ENCODE measurements at places on chromosomes 3 and 15.
A peak's percentile ranks its signal among the peaks of the same experiment; 100 is the strongest.

DNA sequence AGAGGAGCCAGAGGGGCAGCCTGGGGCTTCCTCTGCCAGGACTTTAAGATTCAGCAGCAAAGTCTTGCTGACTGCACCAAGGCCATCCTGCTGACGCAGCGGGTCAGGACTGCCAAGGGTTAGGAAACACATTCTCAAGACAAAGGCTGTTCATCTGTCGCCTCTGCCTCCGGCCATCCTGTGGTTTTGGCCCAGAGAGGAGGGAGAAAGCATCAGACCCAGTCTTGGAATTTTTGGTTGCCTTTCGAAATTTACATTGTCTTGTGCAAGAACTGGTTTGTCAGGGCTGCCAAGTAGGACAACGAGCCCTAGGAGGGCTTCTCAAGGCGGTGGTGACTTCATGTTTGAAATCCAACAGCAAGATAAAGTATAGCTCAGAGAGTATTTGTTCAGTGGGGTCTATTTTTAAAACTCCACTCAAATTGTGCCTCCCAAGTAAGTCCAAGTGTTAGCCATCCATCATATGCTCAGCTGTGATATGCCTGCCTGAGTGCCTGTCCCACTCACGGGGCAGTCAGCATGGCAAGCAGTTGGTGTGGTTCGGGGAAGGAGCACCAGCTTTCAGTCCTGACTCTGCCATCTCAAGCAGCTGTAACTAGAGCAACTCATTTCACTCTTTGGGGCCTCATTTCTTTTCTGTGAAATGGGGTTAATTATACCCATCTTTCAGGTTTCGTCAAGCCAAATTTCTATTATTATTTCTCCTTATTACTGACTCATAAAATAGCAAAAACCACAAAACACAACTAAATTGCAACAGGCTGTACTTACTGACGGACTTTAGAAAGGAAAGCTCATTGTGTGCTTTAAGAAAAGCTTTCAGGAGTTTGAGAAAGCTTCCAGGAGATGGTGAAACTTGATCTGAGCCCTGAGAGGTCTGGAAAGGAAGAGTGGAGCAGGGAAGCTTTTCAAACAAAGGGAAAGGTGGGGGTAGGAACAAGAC lies 42.4 kb upstream of the RHO start:
- no peak for DNase-seq

GRCh38 chr15:95304151-95304946 lies 1026.2 kb upstream of the NR2F2 start:
- peak; percentile 83 for DNase-seq

- DNase-seq = no peak
Measured at GRCh38 chr3:15220661-15221060, 14.6 kb downstream of the CAPN7 start.

DNA sequence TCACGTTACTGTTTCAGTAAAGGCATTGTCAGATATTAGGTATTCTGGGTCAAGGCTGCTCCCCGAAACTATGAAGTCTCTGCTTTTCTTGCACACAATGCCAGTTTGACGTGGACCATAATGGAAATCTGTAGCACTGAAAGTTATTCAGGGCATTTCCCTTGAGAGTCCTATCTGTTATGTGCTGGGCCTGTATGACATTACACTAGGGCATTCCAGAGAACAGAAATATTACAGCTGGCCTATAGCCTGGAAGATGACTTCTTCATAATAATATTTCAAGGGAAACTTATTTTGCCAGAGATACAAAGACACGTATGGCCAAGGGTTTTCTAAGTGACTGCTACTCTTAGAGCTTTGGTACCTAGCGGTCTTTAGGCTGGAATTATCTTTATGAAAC lies 613.6 kb upstream of the CBLB start:
- no peak for DNase-seq

DNA sequence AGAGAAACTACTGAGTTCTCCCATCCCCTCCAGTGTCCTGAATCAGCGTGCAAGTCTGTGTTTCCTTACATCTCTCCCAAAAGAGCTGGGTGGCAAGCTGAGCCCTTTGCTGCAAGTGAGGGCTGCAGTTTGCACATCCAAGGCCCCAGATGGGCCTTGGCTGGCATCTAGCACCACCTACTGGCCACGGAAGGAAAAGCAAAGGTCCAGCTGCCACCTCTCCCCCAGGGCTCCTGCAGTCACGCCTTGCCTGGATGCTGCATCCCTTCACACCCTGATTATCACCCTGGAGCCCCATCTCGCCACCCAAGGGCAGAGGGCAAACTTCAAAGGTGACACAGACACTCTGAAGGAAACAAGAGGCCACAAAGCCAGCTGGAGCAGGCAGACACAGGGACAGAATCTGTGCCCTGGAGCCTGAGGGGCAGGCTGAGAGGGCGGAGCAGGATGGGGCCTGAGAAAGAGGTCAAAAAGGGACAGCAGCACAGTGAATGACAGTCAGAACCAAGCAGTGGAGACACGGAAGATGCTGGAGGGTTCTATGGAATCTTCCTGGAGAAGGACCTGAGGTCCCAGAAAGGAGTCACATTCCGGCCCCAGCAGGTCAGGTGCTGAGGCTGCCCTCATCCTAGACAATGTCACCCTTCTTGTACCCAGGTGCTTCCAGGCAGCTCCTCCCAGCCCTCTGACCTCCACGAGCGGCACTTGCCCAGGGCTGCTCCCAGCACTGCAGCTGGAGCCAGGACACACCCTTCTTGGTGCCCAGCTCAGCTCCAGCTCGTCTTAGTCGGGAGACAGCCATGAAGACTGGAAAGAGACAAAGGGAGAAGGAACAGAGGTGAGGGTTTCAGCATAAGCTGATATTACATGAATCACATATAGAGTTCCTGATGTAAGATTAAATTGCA lies 18.3 kb upstream of the NTRK3 start:
- no peak for DNase-seq

- no peak for DNase-seq
Measured at GRCh38 chr3:44099566-44100297, 142.0 kb upstream of the TOPAZ1 start.

DNA sequence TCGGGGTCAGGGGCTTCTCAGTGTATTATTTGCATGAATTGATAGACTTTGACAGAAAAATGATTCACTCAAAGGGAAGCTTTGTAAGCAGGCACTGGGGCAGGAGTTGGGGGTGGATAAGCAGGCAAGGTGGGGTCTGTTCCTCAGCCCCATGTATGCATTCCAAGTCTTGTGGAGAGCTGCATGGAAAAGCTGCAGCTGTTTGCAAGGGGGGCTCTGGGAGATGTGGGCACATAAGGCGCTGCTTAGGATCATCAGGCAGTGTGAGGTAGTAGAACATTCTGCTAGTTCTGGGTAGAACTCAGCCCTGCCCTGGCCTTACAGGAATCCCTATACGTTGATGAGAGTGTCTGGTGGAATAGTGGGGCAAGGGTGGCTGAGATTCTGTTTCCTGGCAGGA lies 154.2 kb upstream of the LRIG1 start:
- no peak for DNase-seq

DNA sequence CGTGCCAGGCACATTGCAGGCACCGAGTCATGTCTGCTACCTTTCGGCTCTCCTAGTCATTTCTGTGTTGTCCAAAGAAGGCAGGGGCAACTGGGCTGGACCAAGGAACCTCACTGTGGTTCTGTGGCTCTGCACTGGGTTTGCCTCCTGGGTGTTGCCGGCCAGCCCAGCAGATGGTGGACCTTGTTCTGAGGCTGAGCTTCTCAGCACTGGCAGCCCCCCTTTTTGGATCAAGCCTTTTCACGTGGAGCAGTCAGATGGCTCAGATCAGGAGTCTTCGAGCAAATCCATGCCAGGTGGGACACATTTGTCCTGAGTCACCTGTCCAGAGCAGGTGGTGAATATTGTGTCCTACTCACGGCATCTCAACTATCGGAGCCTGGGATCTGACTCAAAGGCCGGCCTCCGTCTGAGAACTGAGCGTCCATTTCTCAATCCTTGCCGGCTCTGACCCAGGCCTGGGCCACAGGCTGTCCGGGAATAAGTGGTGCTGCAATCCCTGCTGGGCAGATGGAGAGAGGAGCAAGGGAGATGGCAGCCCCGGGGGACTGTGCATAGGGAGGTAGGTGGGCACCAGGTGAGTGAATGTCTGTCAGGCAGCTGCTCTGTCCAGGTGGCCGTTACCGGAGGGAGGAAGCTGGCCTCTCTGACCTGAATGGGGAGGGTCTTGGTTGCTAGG lies at the start of gene IL16:
IL16 (plus strand) TSS at position 304 of the 679 bp plus-strand sequence. CDS start 28,521 bp downstream, outside the sequence.
- DNase-seq = no peak

DNA sequence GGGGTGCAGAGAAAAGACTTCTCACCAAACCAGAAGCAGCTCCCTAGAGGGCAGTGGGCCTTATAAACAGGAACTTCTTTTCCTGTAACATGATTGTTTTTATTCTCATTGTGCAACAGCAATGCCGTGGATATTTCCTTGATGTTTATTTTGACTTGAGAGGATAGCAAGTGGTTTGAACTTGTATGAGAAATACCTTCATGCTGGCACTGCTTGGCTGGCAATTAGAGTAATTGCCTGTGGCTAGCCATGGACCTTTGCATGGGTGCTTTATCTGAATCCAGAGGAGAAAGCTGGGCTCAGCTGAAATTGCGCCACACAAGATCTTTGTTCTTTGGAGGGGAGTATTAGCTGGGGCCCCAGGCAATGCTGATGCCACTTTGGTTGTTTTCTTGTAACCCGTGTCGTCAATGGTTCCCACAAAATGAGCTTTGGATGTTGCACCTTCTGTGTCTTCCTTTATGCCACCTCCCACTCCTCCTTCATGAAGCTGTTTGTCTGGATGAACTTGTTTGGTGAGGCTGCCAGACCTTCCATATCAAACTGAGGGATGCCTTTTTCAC lies 37.9 kb downstream of the CMTM8 start:
- DNase-seq = no peak

GRCh38 chr15:99550077-99550476 lies 15.7 kb upstream of the MEF2A start:
- DNase-seq = no peak

DNA sequence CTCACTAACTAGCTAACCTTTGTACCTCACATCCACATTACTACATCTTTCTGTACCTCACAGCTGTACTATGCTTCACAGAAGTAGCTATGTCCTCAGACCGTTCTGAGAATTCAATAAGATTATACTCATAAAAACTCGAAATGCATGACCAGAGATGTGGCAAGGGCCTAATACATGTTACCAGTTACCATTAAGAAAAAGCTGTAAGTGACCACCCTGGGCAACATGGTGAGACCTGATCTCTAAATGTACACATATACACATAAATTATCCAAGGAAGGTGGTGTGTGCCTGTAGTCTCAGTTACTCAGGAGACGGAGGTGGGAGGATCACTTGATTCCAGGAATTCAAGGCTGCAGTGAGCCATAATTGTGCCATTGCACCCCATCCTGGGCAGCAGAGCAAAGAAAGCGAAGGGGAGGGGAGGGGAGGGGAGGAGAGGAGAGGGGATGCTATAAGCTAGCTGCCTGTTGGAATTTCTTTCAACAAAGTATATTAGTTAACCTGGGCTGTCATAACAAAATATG lies 482.6 kb upstream of the ZNF717 start:
- DNase-seq = peak; percentile 35

DNA sequence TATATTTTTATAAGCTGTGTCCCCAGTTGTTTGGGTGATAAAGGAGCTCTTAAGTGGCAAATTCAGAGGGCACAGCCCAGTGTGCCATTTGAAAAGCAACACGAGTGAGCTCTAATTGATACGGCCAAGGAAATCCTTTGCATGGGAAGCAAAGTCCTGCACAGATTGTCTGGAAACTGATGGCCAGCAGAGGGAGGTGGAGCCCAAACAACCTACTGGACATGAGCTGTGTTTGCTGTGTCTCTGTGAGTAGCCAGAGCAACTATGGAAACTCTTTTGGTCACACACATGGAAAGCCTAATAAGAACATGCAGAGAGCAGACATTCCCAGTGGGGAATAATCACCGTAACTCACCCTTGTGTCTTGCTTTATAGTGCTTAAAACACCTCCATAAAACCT lies 24.4 kb downstream of the ONECUT1 start:
- DNase-seq = no peak

DNA sequence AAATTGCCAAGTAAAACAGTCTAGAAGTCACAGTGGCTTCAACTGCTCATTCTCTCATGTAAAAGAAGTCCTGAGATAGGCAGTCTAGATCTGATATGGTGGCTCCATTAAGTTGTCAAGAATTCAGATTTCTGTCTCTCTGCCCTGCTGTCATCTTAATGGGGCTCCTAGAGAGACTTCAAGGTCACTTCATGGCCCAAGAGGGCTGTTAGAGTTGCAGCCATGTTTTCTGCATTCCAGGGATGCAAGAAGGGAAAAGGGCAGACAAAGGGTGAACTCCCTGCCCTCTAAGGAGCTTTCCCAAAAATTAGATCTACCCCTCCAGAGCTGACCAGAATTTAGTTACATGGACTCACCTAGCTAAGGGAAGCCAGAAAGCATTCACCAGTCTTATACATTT lies 23.1 kb downstream of the ABHD2 start:
- no peak for DNase-seq

DNA sequence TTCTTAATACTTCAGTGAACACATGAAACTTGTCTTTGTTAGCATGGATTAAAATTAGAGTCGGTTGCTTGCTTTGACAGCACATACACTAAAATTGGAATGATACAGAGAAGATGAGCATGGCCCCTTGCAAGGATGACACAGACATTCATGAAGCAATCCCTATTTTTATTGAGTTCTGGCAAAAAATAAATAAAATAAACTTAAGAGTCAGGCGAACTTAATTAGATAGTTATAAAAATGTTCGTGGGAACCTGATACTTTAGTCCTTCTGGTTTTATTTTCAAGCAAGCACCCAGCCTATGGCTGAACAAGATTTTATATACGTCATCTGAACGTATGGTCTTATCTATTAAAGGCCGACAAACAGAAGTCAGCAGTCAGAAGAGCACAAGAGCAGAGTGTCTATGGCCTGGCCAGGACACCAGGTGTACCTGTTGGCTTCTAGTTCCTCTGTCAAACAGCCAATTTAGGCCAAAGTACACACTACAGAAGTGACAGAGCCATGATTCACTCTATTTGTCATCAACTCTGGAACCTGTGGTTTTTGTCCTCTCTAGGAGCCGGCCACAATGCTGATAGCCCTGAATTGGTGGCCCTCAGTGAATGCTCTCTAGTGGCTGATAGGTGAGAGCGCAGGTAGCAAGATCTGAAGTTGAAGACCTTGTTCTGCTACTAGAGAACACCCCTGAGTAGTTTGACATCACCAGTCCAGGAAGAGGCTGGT lies 64.3 kb downstream of the LEO1 start:
- DNase-seq = no peak

GRCh38 chr3:71149959-71150954 lies 433.3 kb downstream of the FOXP1 start:
- no peak for DNase-seq

- DNase-seq = no peak
Measured at GRCh38 chr15:48761393-48762158, 49.3 kb downstream of the CEP152 start.

DNA sequence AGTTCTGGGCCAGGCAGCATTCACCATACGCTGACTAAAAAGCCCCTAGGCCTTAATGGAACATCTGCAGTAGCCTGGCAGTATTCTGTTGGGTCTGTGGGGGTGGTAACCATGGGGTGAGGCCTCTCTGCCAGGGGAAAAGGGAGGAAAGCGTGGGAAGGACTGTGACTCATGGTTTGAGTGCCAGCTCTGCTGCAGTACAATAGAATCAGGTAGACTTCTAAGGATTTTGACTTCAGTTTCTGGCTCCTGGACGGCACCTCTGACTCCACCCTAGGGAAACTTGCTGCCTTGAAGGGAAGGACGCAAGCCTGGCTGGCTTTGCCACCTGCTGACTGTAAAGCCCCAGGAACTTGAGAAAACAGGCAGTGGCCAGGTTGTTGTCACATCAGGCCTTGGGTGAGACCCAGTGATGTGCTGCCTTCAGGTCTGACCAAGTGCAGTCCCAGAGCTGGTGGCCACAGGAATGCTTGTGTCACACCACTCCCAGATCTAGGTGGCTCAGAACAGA lies 148.6 kb downstream of the SUCNR1 start:
- no peak for DNase-seq

- no peak for DNase-seq
Measured at GRCh38 chr15:78076231-78077052, 1.1 kb downstream of the TBC1D2B start.

GRCh38 chr15:99409560-99409959 lies 156.2 kb upstream of the MEF2A start:
- DNase-seq = no peak
